ENCODE measurements at places on chromosomes 7 and 10. TPM values are rescaled to one million over a fixed set of nuclear protein-coding genes. Genes with fewer than 3 reads are reported as not detected.

- peaks cover 4% of the 10 kb centered on the region for H3K27me3 ChIP-seq
- no peaks in the 10 kb centered on the region for H3K36me3 ChIP-seq
Observed at GRCh38 chr10:1183033-1183396, 126.8 kb downstream of the WDR37 start.

DNA sequence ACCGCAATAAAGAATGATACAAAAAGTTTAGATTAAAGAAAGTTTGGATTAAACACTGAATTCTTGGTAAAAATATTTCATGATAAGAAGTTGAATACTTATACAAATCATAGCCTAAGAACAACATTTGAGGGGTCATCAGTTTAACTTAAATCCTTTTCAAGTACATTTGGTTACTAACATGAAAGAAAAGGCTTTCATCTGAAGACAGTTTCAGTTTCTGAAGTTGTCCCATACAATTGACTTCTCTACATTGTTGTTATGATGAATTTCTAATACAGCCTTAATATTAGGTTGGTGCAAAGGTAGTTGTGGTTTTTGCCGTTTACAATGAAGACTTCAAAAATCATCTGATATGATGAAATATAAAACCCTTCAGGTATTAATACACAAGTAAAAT, 317.5 kb upstream of the MAGI2 start:
- no peak for DNase-seq
- H3K36me3 ChIP-seq, result no peaks in the 10 kb centered on the region
- no peaks in the 10 kb centered on the region for H3K27me3 ChIP-seq
- H3K27ac ChIP-seq, result no peak overlapping the region

DNA sequence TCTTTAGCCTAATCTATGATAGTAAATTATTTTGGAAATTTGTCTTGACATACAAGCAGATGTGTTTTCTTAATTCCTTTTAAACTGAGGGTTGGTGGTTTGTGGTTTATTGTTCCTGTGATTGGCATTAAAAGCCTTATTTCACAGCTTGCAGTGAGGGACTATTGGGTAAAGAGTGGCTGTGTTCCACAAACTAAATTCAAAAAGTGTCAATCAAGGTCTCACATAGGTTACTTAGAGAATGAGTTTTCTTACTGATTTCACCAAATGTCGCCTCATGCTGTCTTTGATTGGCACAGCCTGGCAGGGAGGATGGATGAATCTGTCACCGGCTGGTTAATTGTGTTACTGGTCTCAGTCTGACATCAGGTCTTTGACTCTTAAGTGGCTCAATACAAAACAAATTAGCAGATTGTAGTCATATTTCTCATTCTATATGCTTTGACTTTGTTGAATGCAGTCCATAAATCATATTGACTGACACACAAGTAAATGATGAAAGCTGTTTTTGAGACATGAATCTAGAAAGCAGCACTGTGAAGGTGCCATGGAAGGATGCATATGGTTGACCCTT, 66.8 kb upstream of the CYP26C1 start:
- H3K4me1 ChIP-seq, result peaks cover 9% of the 10 kb centered on the region
- H3K27ac ChIP-seq, result no peak overlapping the region
- no peak overlapping the region for H3K4me3 ChIP-seq

DNA sequence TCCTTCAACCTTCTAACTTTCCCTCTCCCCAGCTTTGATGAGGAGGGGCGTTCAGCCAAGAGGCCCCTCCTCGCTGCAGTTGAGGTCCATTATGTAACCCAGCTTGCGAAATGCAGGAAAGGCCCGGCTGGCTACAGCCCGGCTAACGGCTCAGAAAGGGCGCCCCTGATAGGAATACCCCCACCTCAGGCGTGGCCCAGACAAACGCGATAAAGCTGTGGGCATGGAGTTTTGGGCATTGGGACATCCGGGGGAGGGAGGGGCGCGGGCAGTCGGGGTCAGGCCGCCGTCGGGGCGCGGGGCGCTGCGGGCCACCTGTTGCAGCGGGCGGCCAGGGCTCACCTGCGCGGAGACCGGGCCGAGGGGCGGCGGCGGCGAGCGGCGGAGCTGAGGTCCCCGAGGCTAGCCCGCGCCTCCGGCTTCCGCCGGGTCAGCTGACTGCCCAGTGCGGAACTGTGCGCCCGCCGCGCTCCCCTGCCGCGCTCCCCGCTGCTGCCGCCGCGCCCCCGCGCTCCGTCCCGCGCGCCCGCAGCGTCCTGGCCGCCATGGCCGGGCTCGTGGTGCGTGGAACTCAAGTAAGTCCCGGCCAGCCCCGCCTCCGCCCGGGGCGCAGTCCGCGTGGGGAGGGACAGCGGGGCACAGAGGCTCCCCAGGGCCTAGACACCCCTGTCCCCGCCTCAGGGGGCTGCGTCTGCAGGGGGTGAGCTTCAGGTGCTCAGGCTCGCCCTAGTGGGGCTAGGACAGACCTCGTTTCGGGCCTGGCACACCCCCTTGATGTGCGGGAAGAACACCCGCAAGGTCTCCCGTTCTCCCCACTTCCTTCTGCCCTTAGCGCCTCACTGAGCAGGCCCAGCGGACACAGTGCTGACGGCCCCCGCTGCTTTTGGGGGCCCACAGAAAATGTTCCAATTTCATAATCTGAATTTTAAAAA, at the start of gene LRMDA:
Gene LRMDA (plus strand): TSS at position 445 of the 932 bp plus-strand sequence.
- H3K27me3 ChIP-seq, result peaks cover 53% of the 10 kb centered on the region
- peak; percentile 31 for DNase-seq
- H3K27ac ChIP-seq, result no peak within 1 kb of the TSS
- H3K4me3 ChIP-seq, result peak within 1 kb of the TSS; percentile 71
- H3K4me1 ChIP-seq, result peaks cover 2% of the 10 kb centered on the region

DNA sequence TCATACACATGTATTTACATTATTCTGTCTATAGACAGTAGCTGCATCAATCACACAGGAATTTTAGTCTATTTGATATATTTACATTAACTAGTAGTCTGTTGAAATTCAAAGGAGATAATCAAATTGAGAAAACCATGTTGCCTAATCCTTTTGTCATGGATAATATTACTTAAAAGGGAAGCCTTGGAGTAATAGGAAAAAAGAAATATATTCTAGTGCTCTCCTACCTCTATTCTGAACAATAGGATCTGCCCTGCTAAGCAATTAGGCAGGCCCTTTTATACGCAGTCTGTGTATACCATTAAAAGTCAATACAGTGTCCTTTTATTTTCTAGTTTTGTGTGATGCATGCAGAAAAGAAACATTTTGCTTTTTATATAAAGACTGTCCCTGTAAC, 24.5 kb downstream of the UMAD1 start:
- H3K4me1 ChIP-seq, result no peaks in the 10 kb centered on the region
- no peaks in the 10 kb centered on the region for H3K27me3 ChIP-seq
- DNase-seq, result no peak
- H3K4me3 ChIP-seq, result no peak overlapping the region
- H3K27ac ChIP-seq, result no peak overlapping the region

DNA sequence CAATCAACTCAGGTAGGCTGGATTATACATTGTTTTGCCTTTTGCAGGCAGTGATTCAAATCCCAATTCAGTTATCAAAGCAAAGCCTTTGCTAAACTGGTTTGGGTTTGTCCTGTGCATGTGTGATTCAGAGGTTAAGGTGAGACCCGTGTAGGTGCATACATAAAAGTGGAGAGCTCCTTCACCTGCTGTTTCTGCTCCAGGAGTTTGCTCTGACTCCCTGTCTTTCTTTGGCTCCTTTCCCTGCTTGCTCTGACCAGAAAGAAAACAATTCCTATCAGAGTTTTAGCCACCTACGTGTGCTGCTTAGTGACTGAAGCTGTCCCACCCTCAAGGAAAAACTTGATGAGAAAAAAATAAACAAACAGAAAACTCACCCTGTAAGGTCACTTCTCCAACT, 101.1 kb downstream of the TPST1 start:
- no peaks in the 10 kb centered on the region for H3K4me1 ChIP-seq
- DNase-seq, result no peak
- H3K36me3 ChIP-seq, result peaks cover 2% of the 10 kb centered on the region
- no peak overlapping the region for H3K4me3 ChIP-seq
- no peak overlapping the region for H3K27ac ChIP-seq

GRCh38 chr7:5693529-5693928, 87.9 kb downstream of the RNF216 start:
- no peaks in the 10 kb centered on the region for H3K27me3 ChIP-seq
- peaks cover 77% of the 10 kb centered on the region for H3K4me1 ChIP-seq
- peaks cover 26% of the 10 kb centered on the region for H3K36me3 ChIP-seq
- peak overlapping the region; percentile 85 for H3K4me3 ChIP-seq
- peak overlapping the region; percentile 71 for H3K27ac ChIP-seq

DNA sequence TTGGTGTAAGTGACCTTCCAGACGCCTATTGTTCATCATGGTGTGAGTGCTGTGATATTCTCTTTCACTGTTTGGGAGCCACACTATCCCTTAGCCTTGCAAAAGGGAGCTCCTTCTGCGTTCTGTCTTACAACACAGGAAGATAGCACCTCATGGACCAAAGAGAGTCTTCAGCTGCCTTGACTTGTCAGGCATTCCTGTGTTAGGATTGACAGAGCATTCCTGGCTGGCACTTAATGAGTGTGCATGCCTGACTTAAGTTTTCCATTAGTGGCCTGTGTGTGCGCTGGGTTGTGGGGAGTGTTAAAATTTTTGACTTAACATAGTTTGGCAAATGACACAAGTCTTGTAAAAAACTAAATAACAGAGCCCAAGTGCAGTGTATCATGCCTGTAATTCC, 21.9 kb upstream of the MSRB2 start:
- H3K4me1 ChIP-seq, result no peaks in the 10 kb centered on the region
- H3K36me3 ChIP-seq, result no peaks in the 10 kb centered on the region
- peaks cover 7% of the 10 kb centered on the region for H3K27me3 ChIP-seq
- H3K27ac ChIP-seq, result no peak overlapping the region
- H3K4me3 ChIP-seq, result no peak overlapping the region

GRCh38 chr10:35456784-35457183, 120.5 kb downstream of the CCNY start:
- H3K4me3 ChIP-seq, result no peak overlapping the region
- H3K27ac ChIP-seq, result no peak overlapping the region
- H3K27me3 ChIP-seq, result no peaks in the 10 kb centered on the region
- peaks cover 15% of the 10 kb centered on the region for H3K36me3 ChIP-seq
- peaks cover 42% of the 10 kb centered on the region for H3K4me1 ChIP-seq

DNA sequence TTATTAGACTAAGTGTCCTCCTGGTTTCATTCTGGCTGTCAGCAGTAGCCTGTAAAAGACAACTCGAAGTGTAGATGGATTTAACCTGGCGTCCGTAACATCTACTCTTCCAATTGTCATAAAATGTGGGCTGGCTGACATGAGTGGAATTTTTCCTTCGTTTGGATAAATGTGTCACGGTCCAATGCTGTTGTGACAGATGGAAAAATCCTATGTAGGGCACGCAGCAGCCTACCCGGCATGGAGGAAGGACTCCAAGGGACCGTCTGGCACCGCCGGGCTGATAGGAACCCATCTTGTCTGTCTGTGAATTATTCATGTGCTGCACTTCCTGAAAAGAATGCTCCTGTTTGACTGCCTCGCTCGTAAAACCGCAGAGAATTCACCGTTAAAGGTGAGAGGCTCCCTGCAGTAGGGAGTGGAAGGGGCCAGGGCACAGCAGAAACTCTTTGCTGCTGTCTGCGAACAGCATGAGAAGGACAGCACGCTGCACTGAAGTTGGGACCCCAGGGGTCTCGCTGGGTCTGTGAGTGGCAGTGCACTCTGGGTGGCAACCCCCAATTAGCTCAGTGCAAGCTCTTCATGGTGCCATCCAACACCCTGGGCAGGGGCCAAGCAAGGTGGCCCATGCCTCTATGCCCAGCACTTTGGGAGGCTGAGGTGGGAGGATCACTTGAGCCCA, 1.6 kb upstream of the ORAI2 start:
- H3K27ac ChIP-seq, result peak overlapping the region; percentile 93
- H3K27me3 ChIP-seq, result no peaks in the 10 kb centered on the region
- peak; percentile 59 for DNase-seq
- H3K36me3 ChIP-seq, result peaks cover 18% of the 10 kb centered on the region
- peaks cover 41% of the 10 kb centered on the region for H3K4me1 ChIP-seq

- H3K36me3 ChIP-seq, result no peaks in the 10 kb centered on the region
- no peak overlapping the region for H3K27ac ChIP-seq
- no peak for DNase-seq
- H3K27me3 ChIP-seq, result peaks cover 63% of the 10 kb centered on the region
- H3K4me3 ChIP-seq, result peak overlapping the region; percentile 85
- H3K4me1 ChIP-seq, result peaks cover 9% of the 10 kb centered on the region
Observed at GRCh38 chr7:21543528-21544302, 876 bp downstream of the DNAH11 start.

GRCh38 chr10:42987575-42987974, 89.3 kb upstream of the RET start:
- H3K36me3 ChIP-seq, result no peaks in the 10 kb centered on the region
- H3K27ac ChIP-seq, result no peak overlapping the region
- DNase-seq, result no peak
- no peak overlapping the region for H3K4me3 ChIP-seq

GRCh38 chr10:77177161-77177560, 460.4 kb downstream of the KCNMA1 start:
- H3K27me3 ChIP-seq, result no peaks in the 10 kb centered on the region
- no peak overlapping the region for H3K27ac ChIP-seq
- DNase-seq, result no peak
- no peaks in the 10 kb centered on the region for H3K36me3 ChIP-seq
- H3K4me3 ChIP-seq, result no peak overlapping the region

GRCh38 chr10:130105724-130106123, 4.9 kb downstream of the C10orf143 start:
- H3K4me3 ChIP-seq, result no peak overlapping the region
- peaks cover 5% of the 10 kb centered on the region for H3K36me3 ChIP-seq
- peaks cover 9% of the 10 kb centered on the region for H3K4me1 ChIP-seq
- peak overlapping the region; percentile 10 for H3K27ac ChIP-seq
- DNase-seq, result no peak
- H3K27me3 ChIP-seq, result no peaks in the 10 kb centered on the region

DNA sequence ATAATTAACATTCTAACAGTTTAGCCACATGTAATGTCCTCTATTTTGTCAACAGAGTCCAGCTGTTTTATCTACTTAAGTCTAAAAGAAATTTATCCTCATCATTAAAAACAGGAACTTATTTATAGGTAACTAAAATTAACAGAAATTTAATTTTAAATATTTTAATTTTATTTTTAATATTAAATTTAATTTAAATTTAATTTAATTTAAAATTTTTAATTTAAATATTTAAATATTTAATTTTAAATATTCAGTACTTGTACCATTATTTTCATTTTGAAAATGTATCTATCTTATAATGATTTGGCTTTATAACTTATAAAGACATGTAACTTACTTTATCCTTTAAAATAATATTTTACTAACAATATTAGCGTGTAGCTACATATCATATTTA, 1.0 kb upstream of the GPR22 start:
- no peak overlapping the region for H3K4me3 ChIP-seq
- DNase-seq, result no peak
- H3K4me1 ChIP-seq, result no peaks in the 10 kb centered on the region

Gene FBXO24
- total RNA-seq, result 1.1 TPM

Gene MAGI2
- total RNA-seq, result 0.14 TPM

Gene TUBAL3
- not detected for total RNA-seq

Gene NHLRC2
- 26.3 TPM for total RNA-seq

Gene CLIP2
- 3.8 TPM for total RNA-seq

Gene CDHR1
- total RNA-seq, result 3.5 TPM

Gene PRKAR1B
- total RNA-seq, result 26.5 TPM

Measured in activated naive CD8-positive, alpha-beta T cell treated with anti-CD3 and anti-CD28 coated beads, Interleukin-2, amount 10 ng/mL, durations not matched to agents 7 days and 5 days (primary cell).